Activated T-cell treated with anti-CD3 and anti-CD28 coated beads for 48 hours (primary cell): ENCODE measurements at places on chromosomes 3 and 15.

- no peak for DNase-seq
Measured at GRCh38 chr15:72599855-72600464, 54.5 kb upstream of the GOLGA6B start.

GRCh38 chr3:194526164-194526563 lies 39.4 kb upstream of the ATP13A3 start:
- DNase-seq = no peak

DNA sequence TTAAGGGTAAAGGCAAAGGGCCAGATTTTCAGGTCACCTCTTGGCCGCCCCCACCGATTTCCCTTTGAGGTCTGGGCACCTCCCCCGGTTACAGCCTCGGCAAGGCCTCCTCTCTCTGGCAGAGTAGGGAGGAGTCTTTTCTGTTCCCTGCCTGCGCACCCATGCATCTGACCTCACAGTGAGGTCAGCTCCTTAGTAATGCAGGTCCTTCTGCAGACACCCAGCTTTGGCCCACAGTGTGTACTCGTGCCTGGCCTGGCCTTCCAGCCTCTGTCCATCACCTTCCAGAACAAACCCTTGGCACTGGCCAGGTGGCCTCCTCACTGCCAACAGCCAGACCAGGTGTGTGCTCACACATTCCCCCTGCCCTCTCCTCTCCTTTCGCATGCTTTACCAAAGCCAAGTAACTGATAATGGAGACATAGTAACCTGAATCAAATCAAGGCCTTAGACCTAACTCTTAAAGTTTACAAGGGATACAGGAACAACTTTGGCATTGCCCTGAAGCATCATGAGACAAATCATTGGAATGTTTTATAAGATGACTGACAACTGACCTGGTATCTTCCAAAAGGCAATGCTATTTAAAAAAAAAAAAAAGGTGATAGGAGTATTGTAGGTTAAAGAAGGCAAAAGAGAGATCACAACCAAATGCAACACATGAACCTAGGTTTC lies 61.3 kb downstream of the CORO2B start:
- DNase-seq = no peak

DNA sequence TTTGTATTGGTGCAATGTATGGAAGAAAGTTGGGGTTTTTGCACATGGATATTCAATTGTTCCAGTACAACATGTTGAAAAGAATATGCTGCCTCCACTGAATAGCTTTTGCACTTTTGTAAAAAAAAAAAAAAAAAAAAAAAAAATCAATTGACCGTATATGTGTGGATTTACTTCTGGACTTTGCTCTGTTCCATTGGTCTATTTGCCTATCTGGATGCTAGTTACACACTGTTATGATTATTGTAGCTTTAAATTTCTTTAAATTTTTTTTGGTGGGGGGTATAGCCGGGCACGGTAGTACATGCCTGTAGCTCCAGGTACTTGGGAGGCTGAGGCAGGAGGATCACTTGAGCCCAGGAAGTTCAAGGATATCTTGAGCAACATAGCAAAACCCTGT lies 52.5 kb downstream of the RPL39L start:
- DNase-seq = no peak

GRCh38 chr15:75554717-75555116 lies 24.4 kb downstream of the PTPN9 start:
- DNase-seq = no peak

DNA sequence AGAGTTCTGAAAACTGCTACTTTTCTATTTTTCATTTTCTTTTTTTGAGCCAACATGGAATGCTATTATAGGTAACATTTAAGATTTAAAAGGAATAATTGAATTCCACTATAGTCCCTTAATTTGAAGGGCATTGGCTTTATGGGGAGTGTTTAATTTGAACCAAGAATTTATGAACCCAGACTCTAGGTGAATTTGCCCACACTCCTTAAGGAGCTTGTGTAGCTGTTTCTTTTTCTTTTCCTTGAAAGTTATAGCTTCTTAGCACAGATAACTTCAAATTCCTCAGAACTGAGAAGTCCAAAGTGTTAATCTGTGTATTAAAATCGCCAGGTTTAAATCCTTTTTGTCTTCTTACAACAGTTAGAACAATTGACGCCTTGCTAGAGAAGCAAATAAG lies 4.7 kb upstream of the MEIS2 start:
- no peak for DNase-seq

GRCh38 chr3:32438596-32439344 lies 47.1 kb downstream of the CMTM7 start:
- DNase-seq = no peak

- no peak for DNase-seq
Measured at GRCh38 chr3:120741837-120742197, 499 bp downstream of the RABL3 start.
